ENCODE measurements at places on chromosomes 12 and 14.

- no peak for ATAC-seq
These were observed 62.7 kb downstream of the TTC7B start for GRCh38 chr14:90753456-90754005.

DNA sequence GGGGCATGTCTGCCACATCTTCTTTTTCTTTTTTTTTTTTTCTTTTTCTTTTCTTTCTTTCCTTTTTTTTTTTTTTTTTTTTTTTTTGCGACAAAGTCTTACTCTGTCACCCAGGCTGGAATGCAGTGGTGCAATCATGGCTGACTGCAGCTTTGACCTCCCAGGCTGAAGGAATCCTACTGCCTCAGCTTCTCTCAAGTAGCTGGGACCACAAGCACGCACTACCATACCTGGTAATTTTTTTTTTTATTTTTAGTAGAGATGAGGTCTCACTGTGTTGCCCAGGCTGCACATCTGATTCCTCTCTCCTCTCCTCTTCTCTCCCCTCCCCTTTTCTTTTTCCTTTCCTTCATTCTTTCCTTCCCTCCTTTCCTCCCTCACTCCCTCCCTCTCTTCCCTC is 18.5 kb downstream of the SLC15A5 start:
- no peak for ATAC-seq

- ATAC-seq = peak; percentile 84
These were observed 25.1 kb upstream of the UBC start for GRCh38 chr12:124939421-124940142.

DNA sequence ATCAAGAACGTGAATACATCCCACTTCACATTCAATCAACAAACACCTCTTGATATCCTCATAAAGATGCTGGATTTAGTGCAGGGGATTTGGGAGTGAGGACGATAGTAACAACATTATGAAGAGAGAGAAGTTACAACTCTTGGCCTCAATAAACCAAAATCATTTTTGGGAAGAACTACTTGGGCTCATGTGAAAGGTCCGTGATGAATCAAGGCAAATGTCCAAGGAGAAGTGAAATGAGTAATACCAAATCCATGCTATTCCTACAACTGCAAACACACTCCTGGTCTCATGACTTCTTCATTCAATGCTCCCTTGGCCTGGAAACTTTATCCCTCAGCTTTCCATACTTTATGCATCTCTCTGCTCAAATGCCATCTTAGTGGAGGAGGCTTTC is 162.0 kb upstream of the LMNTD1 start:
- no peak for ATAC-seq

All from esophagus mucosa (tissue), 1 donor.